Kidney (tissue), 22 donors: ENCODE measurements at places on chromosomes 5 and 9.

DNA sequence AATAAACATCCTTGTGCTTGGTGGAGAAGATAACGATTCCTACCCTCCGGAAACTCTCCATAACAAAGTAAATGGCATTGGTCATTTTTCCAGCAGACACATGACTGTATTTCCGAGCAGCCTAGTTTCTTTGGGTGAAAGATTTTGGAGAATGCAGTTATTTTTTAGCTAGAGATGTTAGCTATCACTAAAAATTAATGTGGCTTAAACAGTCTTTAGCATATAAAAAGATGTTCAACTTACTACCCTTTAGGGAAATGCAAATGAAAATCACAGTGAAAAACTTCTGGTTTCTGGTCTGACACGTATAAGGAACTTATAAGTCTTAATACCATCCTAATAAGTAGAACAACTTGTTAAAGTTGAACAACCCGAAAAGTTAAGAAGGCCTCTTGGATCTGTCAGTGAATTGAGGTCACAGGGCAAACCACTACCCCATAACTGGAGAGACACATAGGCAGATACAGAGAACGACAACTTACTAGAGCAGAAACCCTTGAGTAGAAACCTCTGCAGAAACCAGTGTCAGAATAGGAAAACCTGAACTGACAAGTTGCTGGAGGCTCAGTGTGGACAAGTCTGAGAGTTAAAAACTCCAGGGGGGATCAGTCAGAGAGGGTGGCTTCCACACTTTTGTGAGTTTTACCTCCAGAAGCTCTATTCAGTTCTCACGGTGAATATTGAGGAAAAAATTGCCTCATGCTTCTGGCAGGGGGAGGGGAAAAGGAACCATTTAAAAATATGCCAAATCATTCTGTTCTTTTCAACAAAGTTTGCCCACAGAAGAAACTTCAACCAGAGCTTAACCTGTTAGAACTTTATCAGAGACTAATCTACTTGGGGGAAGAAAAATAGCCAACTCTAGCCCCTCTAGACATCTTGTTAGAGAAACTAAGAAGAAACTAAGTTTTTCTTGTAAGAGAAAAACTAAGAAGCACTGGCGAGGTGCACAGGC, 325.2 kb upstream of the RPS23 start:
- no peak for DNase-seq

DNA sequence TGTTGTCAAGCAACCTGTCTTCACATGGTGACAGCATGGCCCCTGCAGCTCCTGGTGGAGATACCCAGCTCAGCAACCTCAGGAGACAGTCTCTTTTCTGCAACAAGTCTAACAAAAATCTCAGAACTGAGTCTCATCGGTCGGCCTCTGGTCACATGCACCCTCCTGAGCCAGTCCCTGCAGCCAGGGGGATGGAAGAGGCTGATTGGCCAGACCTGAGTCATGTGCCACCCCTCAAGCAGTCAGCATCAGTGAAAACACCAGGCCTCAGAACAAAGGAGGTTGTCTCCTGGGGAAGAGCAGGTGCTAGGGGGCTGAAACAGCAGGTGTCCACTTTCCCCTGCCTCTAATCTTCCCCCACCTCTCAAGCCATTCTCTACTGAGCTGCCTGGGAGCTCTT, 54.4 kb downstream of the SMIM23 start:
- no peak for DNase-seq

GRCh38 chr5:160787240-160787639, 64.8 kb downstream of the ATP10B start:
- peak; percentile 32 for DNase-seq

DNA sequence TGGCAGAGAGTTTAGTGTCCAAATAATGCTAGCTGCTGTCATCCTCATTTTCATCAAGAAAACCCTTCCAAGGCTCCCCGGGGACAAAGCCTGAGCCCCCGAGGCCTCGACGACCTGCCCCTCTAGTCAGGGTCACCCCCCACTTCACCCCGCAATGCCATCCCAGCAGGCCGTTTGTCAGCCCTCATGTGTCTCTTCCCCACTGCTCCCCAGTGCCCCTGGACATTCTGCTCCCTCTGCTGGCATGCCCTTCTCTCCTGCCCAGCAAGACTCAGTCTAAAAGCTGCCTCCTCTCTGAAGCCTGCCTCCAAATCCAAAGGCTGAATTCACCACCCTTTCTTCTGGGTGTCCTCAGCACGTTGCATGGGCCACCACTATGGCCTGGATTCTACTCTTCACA, 59.3 kb downstream of the PAX5 start:
- DNase-seq = no peak

GRCh38 chr5:161966564-161966963, 101.0 kb upstream of the GABRG2 start:
- DNase-seq = no peak

- DNase-seq = no peak
Observed at GRCh38 chr5:108255468-108255867, 126.4 kb downstream of the FBXL17 start.

GRCh38 chr9:128068386-128069205, 564 bp downstream of the SLC25A25 start:
- DNase-seq = peak; percentile 90

GRCh38 chr9:129664746-129665388, 580 bp upstream of the PRRX2 start:
- no peak for DNase-seq

- peak; percentile 81 for DNase-seq
Observed at GRCh38 chr9:112869041-112869529, 21.6 kb downstream of the SLC46A2 start.

DNA sequence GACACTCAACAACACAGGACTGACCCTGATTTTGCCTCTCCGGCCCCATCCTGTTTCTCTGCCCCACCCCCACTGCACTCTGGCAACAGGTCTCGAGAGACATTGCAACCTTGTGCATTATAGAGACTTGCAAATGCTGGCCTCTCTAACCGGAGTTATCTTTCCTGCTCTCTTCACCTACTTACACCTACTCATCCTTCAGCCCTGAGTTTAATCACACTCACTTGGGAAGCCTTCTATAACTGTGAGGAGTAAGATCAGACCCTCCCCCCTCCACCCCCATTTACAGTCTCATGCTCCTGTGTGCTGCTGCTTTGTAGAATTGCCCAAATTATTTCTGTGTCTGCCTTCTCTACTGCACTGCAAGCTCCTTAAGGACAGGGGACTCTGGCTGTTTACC, 42.8 kb downstream of the WWC1 start:
- DNase-seq = no peak

GRCh38 chr9:83200531-83200930, 137.6 kb upstream of the RASEF start:
- DNase-seq = no peak

DNA sequence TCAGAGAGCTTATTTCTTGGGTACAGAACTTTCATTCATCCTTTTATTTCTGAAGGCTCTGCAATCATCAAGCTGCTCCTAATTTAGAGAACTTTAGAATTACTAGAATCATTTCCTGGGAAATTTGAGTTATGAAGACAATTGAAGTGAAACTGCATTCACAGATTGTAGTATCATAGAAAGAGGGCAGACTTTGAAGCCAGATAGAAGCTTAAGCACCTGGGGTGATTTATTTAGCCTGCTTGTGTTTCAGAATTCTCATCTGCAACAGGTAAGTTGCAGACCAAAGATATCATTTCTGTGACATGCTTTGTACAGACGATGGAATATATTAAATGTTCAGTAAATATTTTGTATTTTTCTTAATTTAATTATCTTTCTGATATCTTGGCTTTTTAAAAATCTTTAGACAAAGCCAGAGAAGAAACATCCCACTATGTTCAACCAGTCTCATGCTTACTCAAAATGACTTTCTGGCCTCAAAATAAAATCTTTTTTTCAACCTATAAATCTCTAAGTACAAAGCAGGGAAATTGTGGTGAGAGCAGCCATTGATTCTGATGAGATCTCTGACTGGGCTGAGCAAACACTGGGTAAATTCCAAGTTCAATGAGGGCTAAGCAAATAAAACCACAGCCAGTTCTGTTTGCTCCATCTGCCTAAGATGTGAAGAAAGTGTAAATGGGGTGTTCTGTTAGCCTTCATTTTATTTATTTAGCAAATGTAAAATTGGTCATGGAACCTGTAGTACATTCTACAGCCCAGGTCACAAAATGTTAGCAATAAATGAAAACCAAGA, 264.7 kb upstream of the CCNG1 start:
- no peak for DNase-seq

GRCh38 chr5:67802766-67803165, 412.8 kb upstream of the PIK3R1 start:
- no peak for DNase-seq

DNA sequence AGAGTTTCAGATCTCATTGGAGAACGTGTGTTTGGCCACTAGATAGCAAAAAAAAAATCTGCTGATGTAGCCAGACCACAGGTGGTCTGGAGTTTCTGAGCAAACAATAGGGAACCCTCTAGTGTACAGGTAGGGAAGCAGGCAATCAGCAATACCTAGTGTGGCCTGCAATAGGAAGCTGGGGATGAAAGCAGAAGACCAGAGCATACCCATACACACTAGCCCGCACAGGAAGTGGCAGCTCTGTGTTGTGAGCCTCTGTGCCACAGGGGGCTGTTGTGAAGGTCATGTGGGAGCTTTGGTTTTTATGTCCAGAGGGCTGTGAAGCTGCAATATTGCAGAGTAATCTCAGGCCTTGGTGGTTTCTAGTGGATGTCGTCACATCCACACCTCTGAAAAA, 81.2 kb downstream of the MTAP start:
- DNase-seq = no peak

DNA sequence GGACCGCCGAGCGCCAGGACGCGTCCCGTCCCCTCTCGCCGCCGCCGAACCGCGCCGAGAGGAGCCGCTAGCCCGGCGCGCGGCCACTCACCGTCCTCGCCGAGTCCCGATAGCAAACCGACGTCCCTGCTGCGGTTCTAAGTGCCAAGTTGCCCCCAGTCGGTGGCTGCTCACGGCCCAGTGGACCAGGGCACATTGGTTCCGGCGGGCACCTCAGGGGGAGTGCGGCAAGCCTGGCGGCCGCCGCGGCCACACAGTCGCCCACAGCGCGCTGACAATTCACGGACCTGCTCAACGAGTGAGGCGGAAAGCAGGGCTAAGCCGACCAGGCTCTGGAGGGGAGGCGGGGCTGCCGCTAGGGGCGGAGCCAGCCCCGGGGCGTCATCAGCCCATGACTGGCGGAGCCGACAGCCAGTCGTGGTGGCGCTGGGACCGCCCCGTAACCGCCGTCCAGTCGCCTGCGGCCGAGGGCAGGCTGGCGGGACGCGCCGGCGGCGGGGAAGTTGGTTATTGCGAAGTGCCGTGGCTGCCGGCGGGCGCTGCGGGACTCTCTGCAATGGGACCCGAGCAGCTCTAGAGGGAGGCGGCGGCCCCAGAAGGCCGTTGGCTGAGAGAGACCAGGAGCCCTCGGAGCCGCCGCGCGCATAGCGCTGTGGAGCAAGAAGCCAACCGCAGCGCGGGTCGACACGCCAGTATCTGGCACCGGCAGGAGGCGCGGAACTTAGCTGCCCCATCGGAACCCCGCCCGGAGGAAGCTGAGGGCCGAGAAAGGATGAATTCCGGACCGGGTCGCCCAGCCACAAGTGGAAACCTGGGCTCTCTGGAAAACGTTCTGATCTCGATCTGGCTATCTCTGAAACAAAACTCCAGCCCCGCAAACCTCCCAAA, at the start of gene MARCHF3:
Gene MARCHF3 (minus strand): TSS at position 300 of the 888 bp plus-strand sequence. CDS start 112,387 bp downstream, outside the sequence.
- peak; percentile 98 for DNase-seq

- DNase-seq = no peak
Observed at GRCh38 chr5:160461378-160461777, 39.7 kb downstream of the PTTG1 start.

- DNase-seq = no peak
Observed at GRCh38 chr9:1918108-1918507, 97.0 kb upstream of the SMARCA2 start.

DNA sequence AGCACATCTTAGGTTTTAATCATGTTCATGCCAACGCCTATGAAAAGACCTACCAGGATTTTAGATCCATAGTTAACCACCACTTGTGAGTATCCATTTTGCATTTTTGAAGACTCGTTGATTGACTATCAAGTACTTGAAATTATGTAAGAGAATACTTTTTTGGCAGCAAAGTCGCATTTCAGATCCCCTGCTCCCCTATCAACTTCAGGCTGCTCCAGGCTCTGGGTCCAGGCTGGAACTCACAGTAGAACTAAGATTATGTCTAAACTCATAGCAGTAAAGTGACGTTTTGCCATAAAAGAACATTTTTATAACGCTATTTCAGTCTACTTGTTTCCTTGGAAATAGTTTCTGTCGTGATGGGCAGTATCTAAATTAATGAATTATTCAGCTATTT, 267.7 kb downstream of the FANCC start:
- no peak for DNase-seq

- no peak for DNase-seq
Observed at GRCh38 chr5:55923177-55923771, 71.5 kb downstream of the IL6ST start.

GRCh38 chr9:35114113-35114839, 1.4 kb downstream of the ATOSB start:
- peak; percentile 90 for DNase-seq

DNA sequence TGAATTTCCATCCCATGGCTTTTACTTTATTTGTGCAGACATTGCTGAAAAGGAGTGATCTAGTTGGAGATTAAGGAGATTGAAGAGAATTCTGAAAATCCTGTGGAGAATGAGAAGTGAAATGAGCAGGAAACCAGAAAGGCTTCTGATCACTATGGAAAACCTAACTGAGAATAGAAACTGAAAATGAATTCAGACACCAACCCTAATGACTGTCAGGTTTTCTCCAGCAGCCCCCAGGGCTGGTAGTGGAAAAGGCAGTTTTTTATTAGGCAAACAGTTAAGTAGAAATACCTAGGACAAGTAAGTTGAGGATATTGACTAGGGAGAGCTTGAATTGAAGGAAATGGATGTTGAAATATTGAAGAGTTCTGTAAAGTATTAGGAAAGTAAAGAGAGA, 14.7 kb upstream of the ARRDC3 start:
- DNase-seq = no peak

DNA sequence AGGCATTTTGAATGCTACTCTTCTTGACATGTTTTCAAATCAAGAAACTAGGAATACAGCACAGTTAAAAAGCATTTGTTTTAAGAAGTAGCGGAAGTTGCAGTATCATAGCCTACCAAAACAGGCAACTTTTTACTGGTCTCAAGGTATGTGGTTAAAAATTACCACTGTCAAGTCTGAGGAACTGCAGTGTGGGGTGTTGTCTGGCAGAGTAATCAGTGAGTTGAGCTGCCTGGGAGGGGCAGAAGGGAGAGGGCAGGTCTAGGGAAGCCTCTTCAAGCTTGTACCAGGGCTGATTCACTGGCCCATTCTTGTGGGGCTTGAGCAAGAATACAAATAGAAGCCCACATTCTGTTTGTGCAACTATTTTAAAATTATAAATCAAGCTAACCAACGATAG, 42.4 kb upstream of the SV2C start:
- no peak for DNase-seq

DNA sequence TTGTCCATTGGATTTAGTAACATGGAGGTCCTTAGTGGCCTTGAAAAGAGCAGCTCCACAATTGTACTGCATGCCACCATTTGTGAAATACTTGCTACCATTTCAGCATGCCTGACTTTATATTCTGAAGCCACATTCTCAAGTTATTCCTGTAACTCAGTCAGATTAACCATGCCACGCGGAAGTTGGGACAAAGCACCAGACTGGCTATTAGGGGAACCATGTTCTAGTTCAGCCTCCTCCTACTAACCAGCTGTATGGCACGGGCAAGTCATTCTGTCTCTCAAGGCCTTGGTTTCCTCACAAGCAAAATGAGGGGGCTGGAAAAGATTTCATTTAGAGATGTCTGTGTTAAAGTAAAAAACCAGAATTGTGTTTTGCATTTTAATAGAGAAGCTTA, 418.0 kb downstream of the PLK2 start:
- no peak for DNase-seq
